ENCODE measurements at places on chromosomes 7 and 10.

GRCh38 chr10:133278577-133279265 lies 2.1 kb upstream of the ADAM8 start:
- DNase-seq = peak; percentile 69

GRCh38 chr10:44322137-44322536 lies 62.8 kb downstream of the CXCL12 start:
- DNase-seq = no peak

- DNase-seq = no peak
These were observed 58.5 kb downstream of the MICU1 start for GRCh38 chr10:72567421-72567820.

DNA sequence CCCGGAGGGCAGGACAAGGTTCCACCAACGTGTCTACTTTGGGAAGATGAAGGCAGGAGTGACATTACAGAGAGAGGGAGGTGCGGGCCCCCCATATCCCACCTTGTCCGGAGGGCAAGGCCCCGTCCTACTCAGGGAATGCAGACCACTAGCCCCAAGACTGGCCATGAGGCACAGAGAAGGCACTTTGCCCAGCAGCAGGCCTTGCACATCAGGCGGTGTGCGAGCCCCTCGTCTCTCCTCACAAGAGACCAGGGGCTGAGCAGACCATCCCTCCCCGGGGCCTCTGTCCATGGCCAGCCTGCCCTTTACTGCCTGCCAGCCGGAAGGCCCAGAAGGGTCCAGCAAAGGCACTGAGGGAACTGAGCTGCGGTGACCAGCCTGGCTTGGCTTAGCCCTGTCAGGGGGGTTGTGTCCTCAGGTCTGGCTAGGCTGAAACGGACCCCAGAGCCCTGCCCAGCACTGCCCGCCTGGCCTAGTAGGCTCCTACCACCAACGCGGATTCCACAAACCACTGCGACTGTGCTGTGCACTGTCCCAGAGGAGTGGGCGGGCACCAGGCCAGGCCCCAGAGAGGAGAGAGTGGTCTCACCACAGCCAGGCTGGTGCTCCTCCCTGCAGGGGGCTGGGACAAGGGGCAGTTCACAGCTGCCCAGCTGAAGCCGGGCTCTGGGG lies 16.7 kb downstream of the CAMK2B start:
- no peak for DNase-seq

- no peak for DNase-seq
These were observed 208.7 kb upstream of the PHYHIPL start for GRCh38 chr10:58967551-58968388.

GRCh38 chr10:30188556-30189237 lies 129.3 kb upstream of the JCAD start:
- DNase-seq = no peak

DNA sequence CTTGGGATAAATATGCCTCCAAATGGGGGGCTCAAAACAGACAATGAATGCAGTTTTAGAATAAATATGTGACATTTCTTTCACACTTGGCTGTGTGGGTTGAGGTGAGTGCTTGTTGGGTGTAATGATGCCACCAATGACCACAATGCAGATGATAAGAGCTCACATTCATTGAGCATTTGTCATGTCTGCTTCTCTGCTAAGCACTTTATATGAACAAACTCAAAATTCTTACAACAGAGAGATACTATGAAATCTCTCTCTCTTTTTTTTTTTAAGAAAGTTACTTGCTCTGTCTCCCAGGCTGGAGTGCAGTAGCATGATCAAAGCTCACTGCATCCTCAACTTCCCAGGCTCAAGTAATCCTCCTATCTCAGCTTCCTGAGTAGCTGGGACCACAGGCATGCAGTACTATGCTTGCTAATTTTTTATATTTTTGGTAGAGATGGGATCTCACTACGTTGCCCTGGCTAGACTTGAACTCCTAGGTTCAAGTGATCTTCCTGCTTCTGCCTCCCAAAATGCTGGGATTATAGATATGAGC lies 185.4 kb downstream of the JCAD start:
- DNase-seq = no peak

- DNase-seq = no peak
These were observed 137.7 kb downstream of the LRRC4 start for GRCh38 chr7:127893547-127893946.

- peak; percentile 92 for DNase-seq
These were observed 159.1 kb downstream of the CELF2 start for GRCh38 chr10:11176746-11177145.

All from Kasumi-1 (cell line).